Stimulated activated CD4-positive, alpha-beta T cell treated with anti-CD3 and anti-CD28 coated beads, Interleukin-1b, Interleukin-23, amount 100 ng/mL, for 24 hours (primary cell): ENCODE measurements at places on chromosomes 12 and 14.

- no peak for DNase-seq
These were observed 653.9 kb upstream of the TMEM132C start for GRCh38 chr12:127613056-127613455.

DNA sequence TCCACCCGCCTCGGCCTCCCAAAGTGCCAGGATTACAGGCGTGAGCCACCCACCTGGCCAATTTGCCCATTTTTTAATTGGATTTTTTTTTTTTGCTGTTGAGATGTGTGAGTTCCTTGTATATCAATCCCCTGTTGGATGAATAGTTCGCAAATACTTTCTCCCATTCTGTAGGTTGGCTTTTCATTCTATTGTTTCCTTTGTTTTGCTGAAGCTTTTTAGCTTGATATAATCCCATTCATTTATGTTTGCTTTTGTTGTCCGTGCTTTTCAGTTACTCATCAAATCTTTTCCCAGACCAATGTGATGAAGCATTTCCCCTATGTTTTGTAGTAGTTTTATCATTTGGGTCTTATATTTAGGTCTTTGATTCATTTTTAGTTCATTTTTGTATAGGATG lies 36.4 kb downstream of the TRAF3 start:
- no peak for DNase-seq

DNA sequence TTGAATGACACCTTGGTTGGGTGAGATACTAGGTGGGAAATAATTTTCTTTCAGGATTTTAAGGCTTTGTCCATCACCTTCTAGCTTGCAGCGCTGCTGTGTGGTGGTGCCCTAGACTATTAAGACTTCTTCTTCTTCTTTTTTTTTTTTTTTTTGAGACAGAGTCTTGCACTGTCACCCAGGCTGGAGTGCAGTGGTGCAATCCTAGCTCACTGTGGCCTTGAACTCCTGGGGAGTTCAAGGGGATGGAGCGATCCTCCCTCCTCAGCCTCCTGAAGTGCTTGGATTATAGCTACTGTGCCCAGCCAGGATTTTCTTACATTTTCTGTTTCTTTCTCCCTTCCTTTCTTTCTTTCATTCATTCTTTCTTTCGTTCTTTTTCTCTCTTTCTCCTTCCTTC lies 10.3 kb upstream of the MTA1 start:
- no peak for DNase-seq

DNA sequence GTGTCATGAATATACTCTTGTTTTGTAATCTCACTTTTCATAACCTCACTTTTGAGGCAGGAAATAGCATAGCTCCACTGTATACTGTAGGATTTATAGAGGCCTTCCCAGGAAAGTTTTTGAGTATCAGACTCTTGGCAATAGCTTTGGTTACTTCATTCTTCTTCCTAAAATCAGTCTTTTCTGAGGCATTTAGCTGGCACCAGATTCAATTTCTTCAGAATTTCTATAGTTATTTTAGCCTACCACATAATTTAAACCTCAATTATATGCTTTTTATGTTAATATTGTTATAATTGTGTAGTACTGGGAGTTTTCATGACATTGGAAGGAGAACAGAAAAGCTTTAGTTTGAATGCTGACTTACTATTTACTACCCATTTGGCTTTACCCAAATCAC lies 322.3 kb upstream of the FAR2 start:
- DNase-seq = no peak

DNA sequence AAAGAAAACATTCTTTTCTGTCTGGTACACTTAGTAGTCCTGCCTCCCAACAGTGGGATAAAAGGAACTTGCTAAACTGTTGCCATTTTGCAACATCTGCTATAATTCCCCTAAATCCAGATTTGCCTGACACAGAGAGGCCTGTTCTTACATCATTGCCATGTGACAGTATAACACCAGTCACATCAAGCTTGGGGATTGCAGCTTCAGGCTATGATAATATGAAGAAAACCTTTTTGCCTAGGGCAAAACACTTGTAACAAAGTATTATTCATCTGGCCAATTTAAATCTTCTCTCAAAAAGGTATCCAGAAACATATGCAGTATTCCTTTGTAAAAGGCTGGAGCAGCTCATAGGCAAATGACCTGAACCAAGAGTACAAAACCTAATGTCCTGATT lies 80.9 kb upstream of the OTX2 start:
- no peak for DNase-seq

GRCh38 chr12:59839514-59839913 lies 243.7 kb downstream of the SLC16A7 start:
- DNase-seq = no peak

DNA sequence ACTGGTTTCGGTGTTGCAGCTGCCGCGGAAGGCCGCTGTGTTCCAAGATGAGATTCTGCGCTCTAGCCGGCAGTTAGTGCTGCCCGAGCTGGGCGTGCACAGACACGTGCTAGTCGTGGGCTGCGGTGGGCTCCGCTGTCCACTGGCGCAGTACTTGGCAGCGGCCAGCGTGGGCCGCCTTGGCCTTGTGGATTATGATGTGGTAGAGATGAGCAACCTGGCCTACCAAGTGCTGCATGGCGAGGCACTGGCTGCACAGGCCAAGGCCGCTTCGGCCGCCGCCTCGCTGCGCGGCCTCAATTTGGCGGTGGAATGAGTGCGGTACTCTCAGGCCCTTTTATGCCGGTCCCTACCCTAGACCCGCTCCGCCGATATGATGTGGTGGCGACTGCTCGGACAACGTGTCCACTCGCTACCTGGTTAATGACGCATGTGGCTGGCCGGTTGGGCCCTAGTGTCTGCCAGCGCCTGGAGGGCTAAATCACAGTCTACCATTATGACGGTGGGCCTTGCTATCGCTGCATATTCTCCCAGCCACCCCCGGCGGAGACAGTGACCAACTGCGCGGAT lies 102.2 kb downstream of the SNAPC1 start:
- no peak for DNase-seq

DNA sequence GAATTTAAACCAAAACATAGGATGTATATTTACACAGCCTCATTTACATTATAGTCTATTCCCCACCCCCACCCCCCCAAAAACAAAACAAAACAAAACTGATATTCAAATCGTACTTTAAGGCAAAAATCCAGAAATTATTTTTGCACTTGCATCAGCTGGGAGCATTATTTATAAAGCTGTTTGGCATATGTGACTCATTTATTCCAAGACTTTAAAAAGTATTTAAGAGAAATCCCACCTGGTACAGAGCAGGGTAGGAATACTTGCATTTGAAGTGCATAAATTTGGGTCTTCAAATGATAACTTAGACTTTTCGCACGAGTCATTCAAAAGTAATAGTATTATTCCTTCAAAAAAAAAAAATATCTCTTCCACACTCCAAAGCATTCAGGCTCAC lies 1.1 kb downstream of the KLHL28 start:
- no peak for DNase-seq

GRCh38 chr14:40911141-40911540 lies 695.5 kb upstream of the LRFN5 start:
- DNase-seq = no peak

GRCh38 chr12:18071336-18071735 lies 18.7 kb downstream of the RERGL start:
- no peak for DNase-seq

DNA sequence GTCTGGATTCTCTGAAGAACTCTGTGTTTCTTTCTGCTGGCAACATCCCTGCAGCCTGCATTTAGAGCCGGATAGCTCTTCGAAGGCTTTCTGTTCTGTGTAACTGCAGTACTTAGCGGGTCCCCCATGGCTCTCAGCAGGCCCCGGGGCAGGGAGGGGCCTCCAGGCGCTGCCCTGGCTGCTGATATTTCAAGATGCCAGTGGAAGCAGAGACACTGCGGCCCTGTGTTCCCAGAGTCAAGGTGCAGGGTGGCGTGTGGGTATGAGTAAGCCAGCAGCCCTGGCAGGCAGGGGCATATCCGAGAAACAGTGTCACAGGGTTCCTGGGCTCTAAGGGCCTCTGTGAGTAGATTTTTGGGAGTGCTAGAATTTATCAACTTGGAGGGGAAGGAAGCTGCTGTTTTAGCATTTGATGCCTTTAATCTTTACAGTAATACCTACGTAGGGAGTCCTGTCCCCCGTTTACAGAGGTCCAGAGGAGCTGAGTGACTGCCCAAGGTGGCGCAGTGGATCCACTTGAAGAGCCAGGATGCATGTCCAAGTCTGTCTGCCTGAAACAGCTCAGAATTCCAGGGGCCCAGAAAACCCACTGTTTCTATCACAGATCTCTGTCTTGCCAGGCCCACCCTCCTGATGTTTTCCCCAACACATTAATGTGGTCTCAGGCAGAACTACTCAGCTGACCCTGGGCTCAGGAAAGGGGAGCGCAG lies 16.2 kb downstream of the ESRRB start:
- DNase-seq = no peak

- DNase-seq = no peak
These were observed 73.3 kb upstream of the PLXNC1 start for GRCh38 chr12:94074980-94075629.

GRCh38 chr14:64405295-64405694 lies 17.1 kb downstream of the MTHFD1 start:
- DNase-seq = no peak

DNA sequence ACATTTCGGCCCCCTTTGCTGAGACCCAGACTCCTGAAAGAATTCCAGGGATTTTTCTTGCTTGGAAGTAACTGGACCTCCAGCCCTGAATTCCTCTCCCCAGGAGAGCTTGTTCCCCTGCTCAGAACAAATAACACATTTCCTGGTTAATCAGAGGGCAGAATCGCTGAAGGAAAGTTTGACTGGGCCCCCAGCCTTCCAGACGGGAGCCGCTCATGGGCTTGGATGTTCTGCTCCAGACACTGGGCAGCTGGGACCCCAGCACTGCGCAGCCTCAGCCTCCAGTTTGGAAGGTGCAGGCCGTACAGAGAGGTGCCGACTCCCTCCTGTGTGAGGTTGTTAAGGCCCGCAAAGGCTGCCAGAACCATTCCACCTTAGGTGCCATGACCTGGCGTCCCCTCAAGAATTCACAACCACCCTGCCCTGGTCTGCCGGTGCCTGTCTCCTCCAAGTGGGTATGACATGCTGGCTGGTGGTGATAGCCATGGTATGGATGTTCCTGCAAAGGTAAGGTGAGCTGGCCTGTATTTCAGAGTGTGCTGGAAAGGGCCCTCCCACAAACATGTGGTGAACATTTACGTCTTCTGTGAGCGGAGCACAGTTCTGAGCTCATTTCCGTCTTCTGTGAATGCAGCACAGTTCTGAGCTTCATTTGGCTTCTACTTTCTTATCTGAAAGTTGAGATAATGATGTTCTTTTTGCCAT lies 5.1 kb upstream of the LTBP2 start:
- no peak for DNase-seq
